Stimulated activated CD8-positive, alpha-beta memory T cell treated with anti-CD3 and anti-CD28 coated beads, Interleukin-15, amount 100 ng/mL, for 24 hours (primary cell): ENCODE measurements at places on chromosomes 6 and 20.

- DNase-seq: no peak
Observed at GRCh38 chr6:118371955-118372354, 176.1 kb upstream of the PLN start.

- DNase-seq: no peak
Observed at GRCh38 chr6:37679539-37680476, 17.9 kb downstream of the MDGA1 start.

DNA sequence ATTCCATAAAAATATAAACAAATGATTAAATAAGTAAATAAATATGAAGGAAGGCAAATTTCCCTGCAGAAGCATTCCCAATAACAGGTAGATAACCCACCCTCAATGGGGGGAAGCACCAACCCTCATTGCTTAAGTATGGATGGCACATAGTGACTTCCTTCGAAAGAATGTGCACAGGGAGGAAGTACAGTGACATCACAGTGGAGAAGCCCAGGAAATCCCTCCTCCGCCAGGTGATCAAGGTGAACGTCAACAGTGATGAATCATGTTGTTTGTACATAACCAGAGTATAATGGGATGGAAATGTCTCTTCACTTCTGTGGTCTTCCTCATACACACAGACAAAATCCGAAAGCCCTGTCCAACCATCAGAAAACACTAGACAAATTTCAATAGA lies 267.9 kb downstream of the THBS2 start:
- DNase-seq: no peak

GRCh38 chr20:54028276-54029011 lies 42.0 kb downstream of the BCAS1 start:
- no peak for DNase-seq

GRCh38 chr6:5995949-5996713 lies 10.6 kb downstream of the NRN1 start:
- DNase-seq: no peak

GRCh38 chr20:41454250-41454649 lies 87.6 kb upstream of the EMILIN3 start:
- DNase-seq: no peak

DNA sequence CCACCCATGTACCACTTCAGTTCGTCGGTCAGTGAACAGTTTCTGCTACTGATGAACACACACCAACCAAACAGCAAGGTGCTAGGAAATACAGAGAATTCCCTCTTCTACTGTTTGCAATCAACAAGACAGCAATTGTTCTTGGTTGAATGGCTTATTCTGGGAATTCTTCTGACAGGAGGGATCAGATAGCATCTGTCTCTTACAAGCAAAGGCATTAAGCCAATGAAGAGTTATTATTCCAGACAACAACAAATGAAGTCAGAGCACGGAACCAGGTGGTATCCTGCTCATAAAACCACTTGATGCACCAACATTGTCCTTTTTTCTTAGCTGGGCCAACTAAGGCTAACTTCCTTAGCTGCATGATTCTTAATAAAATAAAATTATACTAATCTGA lies 37.8 kb downstream of the PTPRK start:
- no peak for DNase-seq

DNA sequence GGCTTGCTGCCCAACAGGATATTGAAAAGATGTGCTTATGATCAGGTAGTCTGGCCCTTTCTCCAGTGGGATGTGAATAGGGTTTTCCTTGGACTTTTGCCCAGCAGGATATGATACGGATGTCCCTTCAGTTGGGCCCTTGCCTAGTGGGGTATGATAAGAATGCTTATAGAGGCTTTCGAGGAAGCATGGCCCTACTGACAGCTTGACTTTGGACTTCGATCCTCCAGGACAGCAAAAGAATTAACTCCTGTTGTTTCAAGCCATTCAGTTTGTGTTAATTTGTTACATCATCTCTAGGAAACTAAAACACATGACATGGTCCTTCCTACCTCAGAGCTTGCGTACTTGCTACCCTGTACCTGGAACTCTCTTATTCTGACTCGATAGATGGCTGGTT lies 9.7 kb upstream of the ZNF334 start:
- DNase-seq: no peak

- DNase-seq: no peak
Observed at GRCh38 chr20:11891776-11892545, 25.7 kb upstream of the BTBD3 start.

DNA sequence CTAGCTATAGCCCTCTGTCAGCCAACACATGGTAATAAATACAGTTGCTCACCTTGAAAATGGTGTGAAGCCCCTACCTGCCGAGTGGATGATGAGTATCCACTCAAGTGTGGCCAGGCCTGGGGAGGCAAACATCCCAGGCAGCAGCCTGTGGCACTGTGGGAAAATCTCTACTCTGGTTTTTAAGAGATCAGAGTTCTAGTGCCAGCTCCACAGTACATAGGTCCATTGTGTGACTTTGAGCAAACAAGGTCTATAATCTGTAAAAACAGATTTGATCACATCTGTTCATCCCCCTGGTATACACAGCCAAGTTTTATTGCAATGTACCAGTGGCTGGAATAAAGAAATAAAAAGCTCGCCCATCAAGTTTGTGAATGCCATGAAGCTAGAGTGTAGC lies 82.7 kb upstream of the ARMC2 start:
- DNase-seq: no peak

DNA sequence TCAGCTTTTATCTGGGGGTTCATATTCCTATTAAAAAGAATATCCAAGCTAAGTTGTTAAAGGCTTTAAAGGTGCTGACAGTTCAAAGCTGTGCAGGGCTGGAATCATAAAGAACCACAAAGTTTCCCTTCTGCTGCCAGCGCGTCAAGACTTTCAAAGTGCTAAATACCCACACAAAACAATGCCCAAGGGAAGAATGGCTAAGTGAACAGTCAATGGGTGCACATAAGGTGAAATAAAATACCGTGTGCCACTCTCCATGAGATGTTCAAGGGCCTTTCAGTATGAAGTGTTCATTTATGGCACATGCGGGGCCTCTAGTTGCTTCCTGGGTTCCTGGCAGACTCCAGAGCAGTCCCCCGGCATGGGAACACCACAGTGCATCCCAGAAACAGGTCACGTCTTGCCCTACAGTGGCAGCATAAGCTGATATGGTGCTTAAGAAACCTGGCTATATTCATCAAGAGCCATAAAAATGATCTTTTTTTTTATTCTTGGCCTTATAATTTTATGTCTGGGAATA lies 14.1 kb downstream of the TXNDC5 start:
- no peak for DNase-seq

- DNase-seq: no peak
Observed at GRCh38 chr6:328136-328670, 35.9 kb downstream of the DUSP22 start.

DNA sequence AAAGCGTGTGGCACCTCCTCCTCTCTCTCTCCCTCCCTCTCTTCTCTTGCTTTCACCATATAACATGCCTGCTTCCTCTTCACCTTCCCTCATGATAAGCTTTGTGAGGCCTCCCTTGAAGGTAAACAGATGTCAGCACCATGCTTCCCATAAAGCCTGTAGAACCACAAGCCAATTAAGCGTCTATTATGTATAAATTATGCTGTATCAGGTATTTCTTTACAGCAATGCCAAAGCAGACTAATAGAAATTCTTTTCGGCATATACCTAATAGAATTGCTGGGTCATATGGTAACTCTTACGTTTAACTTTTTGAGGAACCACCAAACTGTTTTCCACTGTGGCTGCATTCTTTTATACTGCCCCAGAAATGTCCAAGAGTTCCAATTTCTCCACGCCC lies 75.0 kb downstream of the SYCP2 start:
- no peak for DNase-seq

GRCh38 chr20:1280195-1281102 lies 14.4 kb downstream of the SNPH start:
- DNase-seq: no peak

- DNase-seq: no peak
Observed at GRCh38 chr6:83433177-83433576, 2.3 kb upstream of the ME1 start.

GRCh38 chr6:37022135-37022863 lies 16.8 kb downstream of the FGD2 start:
- no peak for DNase-seq

DNA sequence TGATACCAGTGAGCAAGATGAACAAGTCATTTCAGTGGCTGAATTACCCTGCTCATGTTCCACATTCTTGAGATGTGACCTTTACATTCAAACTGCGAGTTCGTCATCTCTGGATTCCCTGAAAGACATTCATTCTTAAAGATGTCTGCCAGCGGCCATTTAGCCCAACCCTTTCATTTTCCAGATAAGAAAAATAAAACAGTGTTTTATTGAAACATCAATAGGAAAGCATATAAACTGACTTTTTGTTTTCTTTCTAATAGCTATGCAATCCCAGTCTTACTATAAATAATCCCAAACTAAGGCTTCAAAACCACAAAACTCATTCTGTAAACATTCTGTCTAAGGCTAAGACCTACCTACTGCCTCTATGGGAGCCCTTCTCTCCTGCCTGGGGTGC lies 134.0 kb downstream of the SAMD5 start:
- DNase-seq: no peak

DNA sequence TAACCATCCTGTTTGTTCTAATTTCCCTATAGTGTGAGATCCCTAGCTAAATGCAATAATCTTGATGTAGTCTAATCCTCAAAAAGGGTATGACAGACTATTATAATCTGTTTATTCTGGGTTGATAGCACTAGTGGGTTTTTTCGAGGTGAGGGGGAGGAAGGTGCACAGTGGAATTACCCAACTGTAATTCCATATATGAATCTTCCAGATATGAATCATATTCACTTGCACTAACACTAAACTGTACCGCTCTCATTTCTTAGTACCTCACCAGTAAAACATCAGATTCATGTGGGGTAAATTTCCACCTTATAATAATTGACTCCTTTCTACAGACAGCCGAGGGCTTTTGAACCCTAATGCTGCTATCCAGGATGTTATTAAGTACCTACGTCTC lies 16.5 kb downstream of the NCOA7 start:
- no peak for DNase-seq

DNA sequence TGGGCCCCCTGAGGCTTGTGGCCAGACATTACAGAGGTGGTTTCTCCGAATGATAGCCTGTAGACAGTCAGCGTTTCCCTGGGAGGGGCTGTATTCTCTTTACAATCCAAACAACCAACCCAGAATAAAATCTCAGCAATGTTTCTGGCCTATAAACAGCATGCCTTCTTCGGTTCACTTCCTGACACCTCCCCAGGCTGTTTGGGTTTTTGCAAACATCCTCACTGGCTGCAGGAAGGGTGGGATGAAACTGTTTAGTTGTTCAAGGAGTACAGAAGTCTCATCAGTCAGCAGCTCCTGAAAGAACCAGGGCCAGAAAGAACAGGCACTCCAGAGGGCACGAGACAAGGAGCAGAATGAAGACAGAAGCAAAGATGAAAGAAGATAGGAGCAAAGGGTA lies 350.0 kb downstream of the QKI start:
- DNase-seq: no peak

DNA sequence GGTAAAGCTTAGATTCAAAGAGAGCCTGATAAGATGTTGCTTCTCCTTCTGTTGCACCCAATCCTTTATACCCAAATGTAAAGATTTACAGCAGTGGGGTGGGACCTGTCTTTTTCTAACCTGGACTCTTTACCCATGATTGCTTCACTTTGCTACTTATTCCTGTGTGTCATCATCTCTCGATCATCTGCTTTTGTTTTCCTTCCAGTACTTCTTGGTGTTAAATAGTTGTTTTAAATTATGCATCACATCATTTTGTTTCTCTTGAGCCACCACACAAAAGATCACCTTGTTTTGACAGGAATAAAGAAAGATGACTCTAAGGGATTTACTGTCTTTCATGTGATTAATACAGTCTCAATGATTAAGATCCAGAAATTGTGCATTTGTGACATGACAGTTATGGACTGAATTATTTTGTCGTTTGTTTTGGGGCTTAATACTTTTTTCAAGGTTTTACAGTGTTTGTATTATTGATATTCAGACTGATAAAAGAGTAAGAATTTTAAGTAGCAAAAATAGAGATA lies 123.1 kb downstream of the CDKAL1 start:
- DNase-seq: no peak

GRCh38 chr6:31966997-31967925 lies 4.7 kb downstream of the DXO start:
- no peak for DNase-seq

- DNase-seq: no peak
Observed at GRCh38 chr6:145451029-145451428, 284.3 kb downstream of the EPM2A start.

- DNase-seq: no peak
Observed at GRCh38 chr6:12275107-12275506, 15.1 kb upstream of the EDN1 start.

- DNase-seq: no peak
Observed at GRCh38 chr6:34227761-34228421, 8.8 kb upstream of the HMGA1 start.

GRCh38 chr6:90219209-90219985 lies 77.2 kb downstream of the BACH2 start:
- no peak for DNase-seq

DNA sequence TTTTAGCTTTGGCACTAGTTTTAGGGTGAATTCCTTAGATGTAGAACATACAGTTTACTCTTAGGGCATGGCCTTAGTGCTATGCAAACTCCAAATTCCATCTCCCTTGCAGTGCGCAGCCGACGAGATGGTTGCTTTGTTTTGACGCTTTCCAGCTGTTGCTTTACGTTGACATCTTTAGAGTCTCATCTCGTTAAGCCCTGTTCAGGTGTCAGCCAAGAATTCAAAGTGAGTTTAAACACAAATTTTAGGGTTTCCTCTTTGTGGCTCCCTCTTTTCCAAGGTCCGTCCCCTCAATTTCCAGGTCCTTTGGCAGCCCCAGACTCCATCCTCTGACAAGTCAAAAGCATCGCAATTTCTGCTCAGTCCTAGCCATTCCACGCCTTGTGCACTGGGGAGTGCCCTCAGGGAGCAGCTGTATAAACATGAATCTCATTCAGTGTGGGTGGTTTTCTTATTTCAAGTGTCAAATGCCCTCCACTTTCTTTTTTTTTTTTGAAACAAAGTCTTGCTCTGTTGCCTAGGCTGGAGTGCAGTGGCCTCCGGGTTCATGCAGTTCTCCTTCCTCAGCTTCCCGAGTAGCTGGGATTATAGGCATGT lies 14.1 kb upstream of the MAK start:
- no peak for DNase-seq

- no peak for DNase-seq
Observed at GRCh38 chr20:48149902-48150301, 364.6 kb upstream of the SULF2 start.

DNA sequence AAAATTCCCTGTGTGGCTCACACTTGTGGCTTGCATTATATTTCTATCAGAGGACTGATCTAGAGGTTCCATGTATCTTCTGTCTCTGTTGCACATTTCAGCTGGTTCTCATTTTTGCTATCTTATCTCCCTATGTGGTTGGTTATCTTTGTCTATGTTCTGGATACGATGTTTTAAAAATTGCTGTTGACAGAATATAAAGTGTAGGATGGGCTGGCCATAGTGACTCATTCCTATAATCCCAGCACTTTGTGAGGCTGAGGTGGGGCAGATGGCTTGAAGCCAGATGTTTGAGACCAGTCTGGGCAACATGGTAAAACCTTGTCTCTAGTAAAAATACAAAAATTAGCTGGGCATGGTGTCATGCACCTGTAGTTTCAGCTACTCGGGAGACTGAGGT lies 9.9 kb upstream of the ULBP3 start:
- no peak for DNase-seq
